ENCODE measurements at places on chromosomes 16 and 17.

GRCh38 chr17:13078591-13079385 lies 61.0 kb upstream of the ELAC2 start:
- DNase-seq, result no peak

GRCh38 chr16:84314373-84314772 lies 19.7 kb downstream of the WFDC1 start:
- no peak for DNase-seq

DNA sequence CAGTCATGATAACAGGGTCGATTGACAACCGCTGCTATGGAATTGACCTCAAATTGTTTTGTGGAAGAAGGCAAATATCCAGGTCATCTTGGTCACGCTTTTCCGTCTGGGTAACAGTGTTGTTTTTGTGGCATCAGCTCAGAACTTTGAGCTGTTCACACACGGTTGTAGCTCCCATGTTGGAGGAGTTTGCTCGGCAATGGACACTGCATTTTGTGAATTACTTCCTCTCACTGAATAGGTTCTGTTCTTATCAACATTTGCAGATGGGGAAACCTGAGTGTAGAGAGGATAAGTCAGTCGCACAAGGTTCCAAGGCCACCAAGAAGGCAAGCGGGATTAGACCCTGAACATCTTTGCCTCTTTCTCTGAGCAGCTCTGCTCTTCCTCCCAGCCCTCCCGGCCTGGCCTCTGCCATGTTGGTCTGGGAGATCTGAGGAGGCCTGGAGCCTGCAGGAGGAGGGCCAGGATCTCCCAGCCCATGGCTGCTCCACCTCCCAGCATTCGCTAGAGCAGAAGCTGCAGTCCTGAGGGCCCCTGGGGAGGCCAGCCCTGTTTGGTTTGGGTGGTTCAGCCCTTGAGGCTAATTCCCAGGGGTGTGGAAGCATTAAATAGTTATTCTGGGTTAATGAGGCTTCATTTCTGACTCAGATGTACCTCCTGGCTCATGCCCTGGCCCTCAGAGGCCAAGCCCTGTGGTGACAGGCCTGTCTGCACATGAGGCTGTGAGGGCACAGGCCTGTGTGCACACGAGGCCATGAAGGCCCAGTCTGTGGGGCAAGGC lies 154.1 kb upstream of the PLCG2 start:
- DNase-seq, result no peak

GRCh38 chr17:29618272-29619065 lies 4.2 kb downstream of the CORO6 start:
- no peak for DNase-seq

- DNase-seq, result no peak
Measured at GRCh38 chr17:5826384-5826783, 242.1 kb upstream of the NLRP1 start.

- no peak for DNase-seq
Measured at GRCh38 chr16:30054959-30055553, 10.5 kb upstream of the ALDOA start.

DNA sequence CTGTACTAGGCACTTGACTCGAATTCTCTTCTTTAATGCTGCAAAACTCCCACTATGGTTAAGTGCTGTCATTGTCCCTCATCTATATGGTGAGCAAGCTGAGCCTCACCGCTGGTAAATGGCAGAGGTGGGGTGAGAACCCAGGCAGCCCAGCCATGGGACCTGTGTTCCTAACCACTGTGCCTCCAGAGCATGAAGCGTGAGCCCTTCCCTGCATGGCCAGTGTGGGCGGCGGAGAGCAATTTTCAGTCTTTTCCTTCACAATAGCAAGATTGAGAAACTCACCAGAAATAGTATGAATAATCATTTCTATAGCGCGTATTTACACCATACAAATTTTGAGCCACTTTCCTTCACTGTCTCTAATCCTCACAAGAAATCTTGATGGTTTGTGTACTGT lies 9.2 kb downstream of the BFAR start:
- DNase-seq, result no peak

- no peak for DNase-seq
Measured at GRCh38 chr17:7380855-7381683, at the start of gene TNK1. TSS of gene TNK1 (plus strand) at chr17:7381089. CDS start at chr17:7382927, 1,838 bp downstream.

GRCh38 chr16:17520561-17520960 lies 49.8 kb upstream of the XYLT1 start:
- no peak for DNase-seq
